ENCODE measurements at places on chromosomes 1 and 21.

- no peak for DNase-seq
Observed at GRCh38 chr1:193730017-193730416, 543.6 kb upstream of the B3GALT2 start.

GRCh38 chr1:121417325-121417923 is 232.6 kb downstream of the SRGAP2C start:
- DNase-seq = no peak

GRCh38 chr1:200279810-200280411 is 129.9 kb downstream of the ZNF281 start:
- peak; percentile 55 for DNase-seq

DNA sequence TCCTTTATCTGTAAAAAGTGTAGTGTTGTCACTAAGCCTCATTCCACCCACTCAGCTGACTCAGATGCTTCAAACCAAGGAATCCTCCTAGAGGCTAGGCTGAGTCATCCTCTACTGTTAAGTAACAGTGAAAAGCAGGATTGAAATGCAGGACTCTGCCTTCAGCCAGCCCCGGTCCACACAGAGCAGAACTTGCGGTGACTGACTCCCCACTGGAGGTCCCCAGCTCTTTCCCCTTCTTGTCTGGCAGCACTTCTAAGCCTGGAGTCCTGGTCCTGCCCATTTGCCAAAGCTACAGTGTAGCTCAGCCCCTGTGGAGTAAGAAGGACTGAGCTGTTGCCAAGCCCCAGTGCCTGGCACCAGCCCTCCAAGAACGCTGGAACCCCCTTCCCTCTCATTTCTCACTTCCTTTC is 1.7 kb downstream of the RAB7B start:
- DNase-seq = peak; percentile 73

GRCh38 chr1:162688931-162689330 is 56.7 kb downstream of the DDR2 start:
- DNase-seq = no peak

Data from HCT116 (cell line).